ENCODE measurements at places on chromosomes 2 and 18.

DNA sequence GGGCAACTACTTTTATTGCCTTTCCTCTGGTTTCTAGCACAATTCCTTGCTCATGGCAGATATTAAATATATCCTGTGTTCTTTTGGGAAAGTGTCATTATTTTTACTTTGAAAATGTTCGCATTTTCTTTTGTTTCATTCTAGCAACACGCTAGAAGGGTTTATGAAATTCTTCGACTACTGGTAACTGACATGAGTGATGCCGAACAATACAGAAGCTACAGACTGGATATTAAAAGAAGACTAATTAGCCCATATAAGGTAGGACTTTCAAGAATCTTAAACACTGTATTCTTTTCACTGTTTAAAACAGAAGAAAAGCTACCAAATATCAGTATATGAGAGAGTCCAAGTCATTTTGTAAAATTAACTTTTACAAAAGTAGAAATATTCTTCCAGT is 20.6 kb upstream of the METAP1D start:
- DNase-seq = no peak

DNA sequence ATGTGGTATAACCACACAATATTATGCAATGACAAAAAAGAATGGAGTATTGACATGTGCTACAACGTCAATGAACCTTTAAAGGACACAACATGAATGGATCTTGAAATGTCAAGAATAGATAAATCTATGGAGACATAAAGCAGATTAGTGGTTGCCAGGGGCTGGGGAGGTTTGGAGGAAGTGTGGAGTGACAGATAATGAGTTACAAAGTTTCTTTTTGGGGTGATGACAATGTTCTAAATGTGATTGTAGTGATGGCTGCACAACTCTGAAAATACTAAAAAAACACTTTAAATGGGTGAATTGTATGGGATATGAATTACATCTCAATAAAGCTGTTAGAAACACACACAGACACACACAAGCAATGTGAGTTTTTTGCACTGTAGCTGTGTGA is 37.4 kb upstream of the C1D start:
- no peak for DNase-seq

- DNase-seq = no peak
Observed at GRCh38 chr2:3078684-3079083, 298.9 kb downstream of the EIPR1 start.

DNA sequence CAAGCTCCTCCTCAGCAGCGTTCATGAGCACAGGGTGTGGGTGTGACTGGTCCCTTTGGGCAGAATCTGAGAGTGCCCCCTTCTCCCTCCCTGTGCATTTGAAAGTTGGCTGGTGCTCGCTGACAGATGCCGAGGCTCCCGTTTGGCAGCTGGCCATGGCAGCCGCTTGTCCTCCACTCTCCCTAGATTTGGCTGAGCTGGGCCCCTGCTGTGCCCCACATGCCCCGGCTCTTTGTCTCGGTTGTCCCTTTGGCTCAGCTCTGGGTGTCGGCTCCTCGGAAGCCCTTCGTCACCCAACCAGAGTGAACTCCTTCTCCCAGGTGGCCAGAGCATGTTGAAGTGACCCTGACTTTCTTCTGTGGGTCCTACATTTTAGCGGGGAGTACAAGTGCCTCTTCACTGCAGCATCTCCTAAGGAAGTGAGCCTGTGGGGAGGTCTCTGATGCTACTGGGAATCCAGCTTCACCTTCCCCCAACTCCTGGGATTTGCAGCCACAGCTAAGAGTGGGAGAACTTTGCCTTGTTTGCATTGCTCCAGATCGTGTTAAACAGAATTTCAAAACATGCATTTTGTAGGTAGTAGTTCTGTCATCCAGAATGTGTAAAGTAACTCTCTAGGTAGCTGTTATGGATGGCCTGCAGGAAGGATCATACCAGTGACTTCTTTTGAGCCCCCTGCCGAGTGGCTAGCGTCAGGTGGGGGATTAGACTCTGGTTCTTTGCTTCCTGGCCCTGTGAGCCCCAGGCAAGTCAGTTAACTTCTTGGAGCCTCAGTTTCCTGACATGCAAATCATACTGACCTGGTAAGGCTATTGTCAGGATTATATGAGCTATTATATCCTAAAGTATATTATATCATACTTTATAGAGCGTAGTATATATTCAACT is 24.2 kb downstream of the HPCAL1 start:
- DNase-seq = no peak

GRCh38 chr18:46335534-46336101 is 231.4 kb downstream of the HAUS1 start:
- DNase-seq = no peak

DNA sequence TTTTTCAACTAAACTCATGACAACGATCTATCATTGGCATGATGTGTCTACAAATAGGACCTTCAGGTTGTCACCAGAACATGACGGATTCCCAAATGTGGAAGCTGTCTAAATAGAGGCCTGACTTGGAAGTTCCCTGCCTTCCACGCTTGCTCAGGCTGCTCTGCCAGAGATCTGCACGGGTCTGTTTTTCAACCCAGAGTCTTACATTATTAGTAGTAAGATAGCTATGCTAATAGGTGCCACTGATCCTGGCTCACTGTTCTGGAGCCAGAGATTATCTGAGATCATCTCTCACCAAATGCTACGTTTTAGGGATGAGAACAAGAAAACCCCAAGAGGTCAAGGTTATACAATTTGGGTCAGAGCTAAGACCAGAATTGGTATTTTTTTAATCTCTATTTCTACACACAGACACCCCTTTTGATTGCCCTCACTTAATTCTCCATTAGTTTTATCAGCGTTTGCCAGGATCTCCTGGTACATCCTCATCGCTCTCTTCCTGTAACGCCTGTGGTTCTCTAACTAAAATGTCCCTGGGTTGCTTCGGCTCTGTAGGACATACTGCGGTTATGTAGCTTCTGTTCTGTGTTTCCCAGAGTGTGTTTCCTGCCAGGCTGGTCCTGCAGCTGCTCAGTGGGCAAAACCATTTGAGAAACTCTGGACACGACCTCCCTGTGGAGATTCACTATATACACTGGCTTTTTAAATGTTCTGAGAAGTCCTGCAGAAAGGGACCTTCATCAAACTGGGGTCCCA is 5.7 kb downstream of the CDC42EP3 start:
- DNase-seq = no peak

DNA sequence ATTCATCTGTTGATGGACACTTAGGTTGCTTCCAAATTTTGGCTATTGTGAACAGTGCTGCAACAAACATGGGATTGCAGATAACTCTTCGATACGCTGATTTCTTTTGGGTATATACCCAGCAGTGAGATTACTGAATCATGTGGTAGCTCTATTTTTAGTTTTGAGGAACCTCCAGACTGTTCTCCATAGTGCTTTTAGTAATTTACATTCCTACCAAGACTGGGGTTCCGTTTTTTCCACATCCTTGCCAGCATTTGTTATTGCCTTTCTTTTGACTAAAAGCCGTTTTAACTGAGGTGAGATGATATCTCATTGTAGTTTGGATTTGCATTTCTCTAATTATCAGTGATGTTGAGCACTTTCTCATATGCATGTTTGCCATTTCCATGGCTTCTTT is 200.3 kb downstream of the MBD5 start:
- no peak for DNase-seq

- DNase-seq = no peak
Observed at GRCh38 chr2:172173174-172173706, 70.5 kb upstream of the DLX2 start.

GRCh38 chr2:197700960-197701359 is 4.2 kb upstream of the MARS2 start:
- DNase-seq = no peak

GRCh38 chr2:172092716-172093415 is 7.6 kb downstream of the DLX1 start:
- no peak for DNase-seq

DNA sequence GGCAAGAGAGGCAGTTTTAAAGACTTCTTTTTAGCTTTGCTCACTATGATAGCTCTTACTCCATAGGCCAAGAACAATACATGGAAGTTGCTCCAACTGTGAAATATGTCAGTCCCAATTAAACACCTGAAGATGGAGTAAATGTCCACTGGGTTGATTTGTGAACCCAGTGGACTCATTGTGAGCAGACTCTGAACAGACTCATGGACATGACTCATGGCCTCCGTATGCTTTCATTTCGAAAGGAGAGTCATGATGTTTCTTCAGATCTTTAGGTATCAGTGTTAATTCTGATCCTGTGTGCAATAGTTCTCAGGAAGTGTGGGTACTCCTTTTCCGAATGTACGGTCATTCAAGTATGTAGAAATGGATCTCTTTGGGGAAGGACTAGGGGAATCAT is 5.4 kb upstream of the CWC22 start:
- peak; percentile 75 for DNase-seq
